Stimulated activated CD8-positive, alpha-beta memory T cell treated with anti-CD3 and anti-CD28 coated beads, Interleukin-2, amount 100 ng/mL, for 1 hour (primary cell): ENCODE measurements at places on chromosomes 3 and 15.

GRCh38 chr3:5572168-5572567, 384.7 kb downstream of the EDEM1 start:
- DNase-seq: no peak

DNA sequence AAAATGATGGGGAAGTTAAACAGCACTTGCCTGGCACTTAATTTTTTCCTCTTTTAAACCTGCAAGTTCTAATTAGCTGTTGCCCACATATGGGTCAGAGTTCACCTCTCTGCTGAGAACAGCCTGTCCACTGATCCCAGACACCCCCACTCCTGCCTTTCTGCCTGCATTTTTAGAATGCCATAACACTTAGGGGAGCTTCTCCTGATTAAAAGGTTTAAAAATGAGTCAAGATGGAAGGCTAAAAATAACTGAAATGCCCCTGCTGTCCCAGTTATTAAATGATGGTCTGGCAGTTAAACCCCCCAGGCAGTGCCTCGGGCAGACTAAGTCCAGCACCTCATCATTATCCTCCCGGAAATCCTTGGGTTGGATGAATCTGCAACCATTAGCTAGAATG, 913.6 kb upstream of the ARPP21 start:
- DNase-seq: no peak

DNA sequence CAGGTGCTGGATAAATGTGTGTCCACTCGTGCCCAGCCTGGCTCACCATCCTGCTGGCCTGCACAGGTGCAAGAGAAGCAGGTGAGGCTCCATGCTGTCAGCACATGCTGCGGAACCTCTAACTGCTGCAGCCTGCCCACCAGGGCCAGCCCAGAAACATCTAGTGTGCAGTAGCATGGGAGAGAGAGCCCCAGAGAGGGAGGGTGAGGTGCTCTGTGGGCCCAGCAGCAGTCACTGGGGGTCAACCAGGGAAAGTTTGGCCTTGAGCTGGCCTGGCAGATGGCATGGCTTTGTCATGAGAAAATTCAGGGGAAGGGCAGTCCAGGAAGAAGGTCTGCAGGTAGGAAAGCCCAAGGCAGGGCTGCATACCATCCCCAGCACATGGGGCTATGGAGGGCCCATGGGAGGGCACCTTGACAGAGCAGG, 18.2 kb upstream of the PRR23E start:
- no peak for DNase-seq

DNA sequence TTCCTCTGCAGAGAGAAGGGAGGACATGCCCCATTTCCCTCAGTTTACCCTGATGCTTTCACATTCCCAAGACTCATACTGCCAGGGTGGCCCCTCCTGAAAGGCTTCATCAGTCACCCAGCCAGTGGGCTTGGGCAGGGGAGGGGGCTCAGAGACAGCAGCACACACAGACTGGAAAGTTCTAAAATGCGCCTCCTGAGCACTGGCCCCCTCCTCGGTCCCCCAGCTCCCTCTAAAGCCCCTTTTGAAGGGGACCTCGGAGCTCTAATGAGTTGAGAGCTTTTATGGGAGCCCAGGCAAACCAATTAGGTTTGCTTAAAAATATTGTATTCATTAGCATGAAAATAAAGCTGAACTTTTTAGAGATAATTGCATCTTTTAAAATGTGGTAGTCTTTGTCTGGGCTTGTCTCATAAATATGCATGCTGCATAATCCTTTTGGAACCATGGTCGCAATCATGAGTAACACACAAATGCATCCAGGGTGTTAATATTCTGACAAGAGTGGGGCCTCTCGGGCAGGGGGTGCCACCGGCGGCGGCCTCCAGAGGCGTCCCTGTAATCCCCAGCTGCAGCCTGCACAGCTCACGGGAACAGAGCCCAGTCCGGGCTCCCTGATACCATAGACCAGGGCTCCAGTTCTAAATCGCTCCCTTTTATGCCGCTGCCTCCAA, 78.5 kb downstream of the RPLP1 start:
- no peak for DNase-seq

GRCh38 chr3:86914670-86915069, 76.3 kb downstream of the VGLL3 start:
- no peak for DNase-seq

GRCh38 chr3:186022931-186023330, 85.1 kb upstream of the TRA2B start:
- DNase-seq: no peak

DNA sequence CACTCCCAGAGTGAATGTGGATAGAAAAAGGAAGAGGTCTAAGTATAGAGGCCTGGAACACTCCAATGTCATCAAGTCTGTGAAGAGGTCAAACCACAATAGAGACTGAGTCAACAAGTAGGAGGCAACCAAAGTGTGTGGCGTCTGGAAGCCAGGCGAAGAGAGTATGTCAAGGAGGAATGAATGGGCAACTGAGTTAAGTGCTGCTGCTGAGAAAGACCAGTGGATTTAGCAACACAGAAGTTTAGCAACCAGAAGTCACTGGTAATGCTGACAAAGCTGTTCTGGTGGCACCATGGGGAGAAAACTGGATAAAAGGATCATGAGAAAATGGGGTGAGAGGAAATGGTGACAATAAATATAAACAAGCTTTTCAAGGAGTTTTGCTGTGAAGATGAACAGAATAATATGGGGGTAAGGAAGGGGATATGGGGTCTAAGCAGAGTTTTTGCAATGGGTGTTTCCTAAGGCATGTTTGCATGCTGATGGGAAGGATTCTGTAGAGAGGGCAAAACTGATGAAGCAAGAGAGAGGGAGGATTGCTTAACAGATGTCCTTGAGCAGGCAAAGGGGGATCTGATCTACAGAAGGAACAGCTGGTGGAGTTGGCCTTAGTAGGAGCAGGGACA, 38.4 kb downstream of the PCOLCE2 start:
- no peak for DNase-seq

GRCh38 chr3:14852058-14852594, 33.4 kb downstream of the FGD5 start:
- DNase-seq: no peak

GRCh38 chr3:139611528-139611927, 66.2 kb downstream of the NMNAT3 start:
- DNase-seq: no peak

GRCh38 chr3:112407214-112407887, 74.4 kb downstream of the CD200 start:
- no peak for DNase-seq

DNA sequence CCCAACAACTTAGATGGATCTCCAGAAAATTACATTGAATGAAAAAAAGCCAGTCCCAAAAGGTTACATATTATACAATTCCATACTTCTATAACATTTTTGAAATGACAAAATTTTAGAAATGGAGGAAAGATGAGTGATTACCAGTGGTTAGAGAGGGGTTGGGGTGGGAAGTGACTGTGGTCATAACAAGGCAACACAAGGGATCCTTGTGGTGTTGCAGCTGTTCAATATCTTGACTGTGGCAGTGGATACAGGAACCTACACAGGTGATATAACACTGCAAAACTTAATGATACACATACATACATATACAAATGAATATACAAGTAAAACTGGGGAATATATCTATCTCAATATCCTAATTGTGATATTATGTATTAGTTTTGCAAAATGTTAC, 9.6 kb downstream of the GOLGB1 start:
- DNase-seq: no peak

- DNase-seq: no peak
Observed at GRCh38 chr3:120795959-120796358, 53.4 kb downstream of the GTF2E1 start.

- DNase-seq: no peak
Observed at GRCh38 chr3:78086150-78086549, 1046.3 kb downstream of the ROBO2 start.

DNA sequence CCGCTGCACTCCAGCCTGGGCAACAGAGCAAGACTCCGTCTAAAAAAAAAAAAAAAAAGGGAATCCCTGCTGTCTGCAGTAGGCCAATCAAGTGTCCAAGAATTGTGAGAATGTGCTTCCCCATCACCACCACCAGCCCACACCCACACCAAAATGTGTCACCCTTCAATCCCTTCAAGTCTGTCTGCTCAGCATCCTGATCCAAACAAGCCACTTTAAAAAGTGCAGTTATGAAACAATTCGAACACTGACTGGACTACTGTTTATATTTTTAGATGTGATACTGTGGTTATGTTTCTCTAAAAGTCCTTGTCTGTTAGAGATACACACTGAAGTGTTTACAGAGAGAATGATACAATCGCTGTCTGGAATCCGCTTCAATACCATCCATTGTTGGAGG, 78.1 kb upstream of the CGNL1 start:
- DNase-seq: no peak

GRCh38 chr15:89531796-89532537, 35.6 kb upstream of the RHCG start:
- no peak for DNase-seq

DNA sequence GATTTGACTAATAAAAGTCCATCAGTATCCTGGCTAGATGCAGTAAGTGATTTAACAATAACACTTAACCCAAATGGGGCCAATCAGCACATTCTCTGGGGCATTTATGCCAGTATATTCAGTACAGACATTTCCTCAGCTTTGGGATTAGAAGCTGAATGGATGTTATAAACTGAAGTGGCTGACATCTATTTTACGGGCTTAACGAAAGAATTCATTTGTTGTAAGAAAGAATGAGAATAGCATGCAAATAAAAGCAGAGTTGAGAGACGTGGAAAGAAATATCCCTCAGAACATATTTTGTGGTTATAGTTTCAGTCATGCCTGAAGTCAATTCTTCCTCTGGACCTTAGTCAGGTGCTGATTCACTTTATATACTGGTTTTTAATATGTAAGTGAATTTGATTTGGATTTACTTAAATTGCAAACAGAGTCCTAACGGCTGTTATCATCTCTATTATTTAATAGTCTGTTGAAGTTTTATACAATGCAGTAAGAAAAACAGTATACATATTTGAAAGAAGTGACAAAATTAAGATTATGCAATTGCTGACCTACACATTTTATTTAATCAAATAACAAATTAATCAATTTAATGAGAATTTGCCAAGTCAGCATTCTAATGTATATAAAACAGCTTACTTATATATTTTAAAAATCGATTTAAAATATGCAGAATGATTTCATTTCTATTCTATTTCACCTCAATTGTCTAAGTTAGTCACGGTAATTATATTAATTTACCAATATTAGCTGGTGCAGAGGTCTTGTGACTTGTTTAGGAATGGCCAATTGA, 513.9 kb upstream of the CADM2 start:
- DNase-seq: no peak

DNA sequence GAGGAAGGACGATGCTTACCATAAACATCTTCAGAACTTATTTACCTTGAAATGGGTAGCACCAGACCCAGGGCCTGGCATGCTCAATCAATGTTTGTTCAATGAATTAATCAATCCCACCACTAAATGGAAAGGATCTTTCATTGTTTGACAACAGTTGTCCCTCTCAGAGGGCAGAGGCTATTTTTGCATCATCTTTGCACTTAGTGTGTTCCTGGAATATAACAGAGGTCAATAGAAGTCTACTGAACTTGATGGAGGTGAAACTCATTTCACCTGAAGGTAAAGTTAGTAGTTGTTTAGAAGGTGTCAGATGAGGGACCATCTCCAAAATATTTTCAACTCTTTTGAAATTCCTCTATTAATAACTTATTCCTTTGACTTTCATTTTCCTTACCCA, 36.9 kb upstream of the LACTB start:
- DNase-seq: no peak

DNA sequence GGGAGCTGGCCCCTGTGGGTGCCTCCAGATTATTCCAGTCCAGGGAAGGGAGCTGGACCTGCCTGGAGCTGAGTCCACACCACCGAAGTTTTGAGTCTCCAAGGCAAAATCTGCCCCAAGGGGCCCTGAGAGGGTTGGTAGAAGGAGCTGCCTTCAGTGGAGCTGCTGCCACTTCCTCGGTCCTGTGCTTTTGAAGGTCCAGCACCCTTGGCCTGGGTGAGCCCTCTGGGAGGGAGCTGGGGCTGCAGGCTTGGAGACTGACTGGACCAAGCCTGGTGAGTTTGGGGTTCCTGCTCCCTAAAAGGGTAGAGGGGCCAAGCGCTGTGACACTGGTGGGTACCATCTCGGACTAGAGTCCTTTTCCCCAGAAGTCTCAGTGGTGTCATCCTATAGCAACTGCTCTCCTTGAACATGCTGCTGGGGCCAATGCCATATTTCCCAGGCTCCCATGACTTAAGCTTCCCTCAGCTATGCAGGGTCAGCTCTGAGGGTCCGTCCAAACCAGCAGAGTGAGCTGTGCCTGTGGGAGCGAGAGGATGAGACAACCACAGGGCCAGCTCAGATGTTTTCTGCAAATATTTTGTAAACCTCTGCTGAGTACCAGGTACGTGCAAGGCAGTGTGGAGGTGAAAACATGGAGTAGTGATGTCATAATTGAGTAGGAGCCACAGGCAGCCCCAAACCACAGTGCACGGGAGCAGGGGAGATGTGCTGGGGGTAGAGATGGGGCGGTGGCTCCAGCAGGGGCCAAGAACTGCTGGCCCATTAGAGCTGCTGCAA, 96.0 kb downstream of the ABHD5 start:
- DNase-seq: no peak

DNA sequence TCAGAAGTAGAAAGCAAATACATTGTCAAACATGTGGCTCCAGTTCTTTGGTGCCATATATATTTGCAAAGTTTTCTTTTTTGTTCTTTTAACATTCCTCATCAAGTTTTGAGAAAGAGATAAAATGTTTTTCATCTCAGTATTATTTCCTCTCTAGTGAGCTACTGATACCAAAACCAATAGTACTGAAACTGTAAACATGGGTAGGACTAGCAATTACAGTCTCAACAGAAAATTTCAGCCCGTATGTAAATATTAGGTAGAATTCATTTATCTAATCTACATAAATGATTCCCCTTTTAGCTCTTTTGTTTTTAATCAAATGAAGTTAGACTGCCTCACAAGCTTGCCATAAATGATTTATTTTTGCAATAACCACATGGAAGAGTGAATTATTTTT, 21.4 kb downstream of the SECISBP2L start:
- DNase-seq: no peak

GRCh38 chr3:25556447-25556846, 108.3 kb downstream of the TOP2B start:
- no peak for DNase-seq
